ENCODE measurements at places on chromosomes 5 and 9.

- no peak for DNase-seq
These were observed 89.9 kb downstream of the SH3TC2 start for GRCh38 chr5:148972974-148973374.

GRCh38 chr5:60333005-60333571 lies 366.9 kb downstream of the DEPDC1B start:
- no peak for DNase-seq

- DNase-seq = no peak
These were observed 39.5 kb upstream of the CFAP157 start for GRCh38 chr9:127667127-127667844.

GRCh38 chr9:4048441-4048840 lies 251.4 kb downstream of the GLIS3 start:
- no peak for DNase-seq
